ENCODE measurements at places on chromosomes 16 and 17. TPM values are rescaled to one million over a fixed set of nuclear protein-coding genes. Genes with fewer than 3 reads are reported as not detected.

Gene BORCS6
- total RNA-seq = 6.6 TPM

Gene EPX
- total RNA-seq = not detected

Gene PHKB
- 54.3 TPM for total RNA-seq

Gene HCRT
- total RNA-seq = not detected

Gene KRTAP2-1
- not detected for total RNA-seq

Gene ORMDL3
- 57.9 TPM for total RNA-seq

Gene AIPL1
- total RNA-seq = not detected

Gene TPSD1
- not detected for total RNA-seq

Gene DRC3
- total RNA-seq = 0.55 TPM

Gene AANAT
- total RNA-seq = not detected

Gene MT1F
- total RNA-seq = 0.09 TPM

Gene CCL15
- total RNA-seq = not detected

Gene SLFN11
- 54.3 TPM for total RNA-seq

Gene CACNG1
- not detected for total RNA-seq

Gene KREMEN2
- not detected for total RNA-seq

Gene MYH13
- total RNA-seq = 0.09 TPM

Gene STX1B
- total RNA-seq = 0.71 TPM

Gene ADGRG3
- total RNA-seq = not detected

Gene DNAAF8
- total RNA-seq = 1.4 TPM
